Stimulated activated CD8-positive, alpha-beta memory T cell treated with anti-CD3 and anti-CD28 coated beads, Interleukin-7, amount 100 ng/mL, for 48 hours (primary cell): ENCODE measurements at places on chromosomes 3 and 15.

GRCh38 chr3:2993736-2994135, 116.4 kb downstream of the IL5RA start:
- no peak for DNase-seq

- DNase-seq, result no peak
These were observed 3.3 kb downstream of the CHRNA3 start for GRCh38 chr15:78617516-78617915.

DNA sequence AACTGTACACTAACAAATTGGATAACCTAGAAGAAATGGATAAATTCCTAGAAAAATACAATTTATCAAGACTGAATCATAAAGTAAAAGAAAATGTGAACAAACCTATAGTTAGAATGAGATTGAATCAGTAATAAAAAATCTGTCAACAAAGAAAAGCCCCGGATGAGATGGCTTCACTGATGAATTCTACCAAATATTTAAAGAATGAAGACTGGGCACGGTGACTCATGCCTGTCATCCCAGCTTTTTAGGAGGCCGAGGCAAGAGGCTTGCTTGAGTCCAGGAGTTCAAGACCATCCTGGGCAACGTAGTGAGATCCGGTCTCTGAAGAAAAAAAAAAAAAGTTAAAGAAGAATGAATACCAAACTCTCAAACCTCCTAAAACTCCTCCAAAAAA, 17.7 kb upstream of the AP4E1 start:
- no peak for DNase-seq

DNA sequence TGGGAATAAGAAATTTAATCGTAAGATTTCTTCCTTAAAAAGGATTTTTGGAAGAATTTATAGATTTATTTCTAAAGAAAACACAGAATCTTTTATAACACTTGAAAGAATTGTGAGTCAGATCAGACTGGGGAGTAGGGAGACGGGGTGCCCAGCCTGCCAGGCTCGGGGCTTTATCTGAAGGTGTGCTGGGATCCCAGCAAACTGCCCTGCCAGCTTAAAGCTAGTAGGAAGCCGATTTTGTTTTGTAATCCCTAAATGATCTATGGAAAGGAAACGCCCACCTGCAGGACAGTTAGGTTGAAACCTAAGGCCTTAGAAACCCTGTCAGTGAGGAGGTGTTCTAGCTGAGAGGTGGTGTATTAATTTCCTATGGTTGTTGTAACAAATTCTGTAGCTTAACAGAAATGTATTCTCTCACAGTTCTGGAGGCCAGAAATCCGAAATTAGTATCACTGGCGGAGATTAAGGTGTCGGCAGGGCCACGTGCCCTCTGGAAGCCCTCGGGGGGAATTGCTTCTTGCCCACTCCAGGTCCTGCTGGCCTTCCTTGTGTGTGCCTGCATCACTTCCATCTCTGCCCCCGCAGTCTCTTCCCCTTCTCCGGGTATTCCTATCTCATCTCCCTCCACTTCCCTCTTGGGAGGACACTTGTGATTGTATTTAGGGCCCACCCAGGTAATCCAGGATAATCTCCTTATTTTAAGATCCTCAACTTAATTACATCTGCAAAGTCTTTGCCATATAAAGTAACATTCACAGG, 19.3 kb upstream of the RAB6B start:
- DNase-seq, result no peak

DNA sequence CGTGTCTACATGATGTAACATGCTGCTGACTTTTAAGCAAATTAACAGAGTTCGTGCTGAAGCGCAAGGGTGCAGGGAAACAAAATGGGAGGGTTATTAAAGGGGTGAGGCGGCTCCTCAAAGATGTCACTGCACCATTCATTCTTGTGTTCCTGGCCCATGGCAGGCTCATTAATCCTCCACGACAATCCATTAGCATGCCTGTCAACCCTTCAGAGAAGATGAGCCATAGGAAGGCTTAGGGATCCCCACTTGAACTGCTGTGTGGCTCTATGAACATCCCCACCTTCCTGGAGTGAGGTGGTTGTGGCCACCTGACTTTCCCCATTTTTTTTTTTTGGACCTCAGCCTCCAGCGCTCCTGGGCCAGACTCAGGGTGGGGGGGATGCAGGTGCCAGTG, 45.8 kb downstream of the IGF1R start:
- DNase-seq, result no peak

- no peak for DNase-seq
These were observed 123.2 kb downstream of the LRRK1 start for GRCh38 chr15:101042320-101042719.

- no peak for DNase-seq
These were observed 543 bp upstream of the REC114 start for GRCh38 chr15:73442421-73442820.

- DNase-seq, result no peak
These were observed 58.9 kb downstream of the TMCC1 start for GRCh38 chr3:129834580-129834979.

DNA sequence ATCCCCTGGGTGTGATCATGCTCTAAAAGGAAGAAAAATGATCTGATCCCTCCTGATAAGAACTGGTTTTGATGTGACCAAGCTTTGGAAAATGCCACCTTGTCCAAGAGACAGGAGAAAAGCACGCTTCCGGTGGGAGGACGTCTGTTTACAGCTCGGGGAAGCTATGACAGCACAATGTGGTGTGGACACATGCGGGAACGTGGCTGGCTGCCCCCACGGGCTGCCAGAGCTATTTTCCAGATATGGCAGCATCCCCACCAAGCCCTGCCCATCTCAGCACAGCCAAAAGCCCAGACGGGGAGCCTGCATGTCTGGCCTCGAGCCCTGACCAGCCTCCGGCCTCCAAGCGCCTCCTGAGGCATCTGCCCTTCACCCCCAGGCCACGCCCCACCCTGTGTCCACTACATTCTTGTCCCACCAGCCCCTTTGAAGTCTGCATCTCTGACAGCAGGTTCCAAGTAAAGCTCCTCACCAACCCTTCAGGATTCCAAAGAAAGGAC, 63.2 kb upstream of the HRH1 start:
- DNase-seq, result no peak

- DNase-seq, result no peak
These were observed 8.8 kb upstream of the MAGI1 start for GRCh38 chr3:66047311-66048050.

GRCh38 chr3:125129512-125129997, 73.8 kb upstream of the HEG1 start:
- no peak for DNase-seq

DNA sequence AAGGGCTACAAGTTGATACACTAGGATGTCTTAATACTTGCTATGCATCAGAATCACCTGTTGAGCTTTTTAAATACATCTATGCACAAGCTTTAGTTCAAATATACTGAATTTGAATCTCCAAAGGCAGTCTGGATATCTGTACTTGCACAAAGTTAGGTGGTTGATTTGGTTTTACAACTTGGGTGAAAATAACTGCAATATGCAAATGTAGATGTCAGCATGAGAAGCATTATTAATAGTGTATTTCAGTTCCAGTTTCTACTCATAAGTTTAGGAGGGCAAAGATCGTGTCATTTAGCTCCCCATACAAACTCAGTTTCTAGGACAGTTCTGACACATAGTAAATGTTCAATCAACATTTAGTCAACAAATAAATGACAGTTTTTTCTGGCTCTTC, 25.6 kb downstream of the IQCB1 start:
- DNase-seq, result no peak

DNA sequence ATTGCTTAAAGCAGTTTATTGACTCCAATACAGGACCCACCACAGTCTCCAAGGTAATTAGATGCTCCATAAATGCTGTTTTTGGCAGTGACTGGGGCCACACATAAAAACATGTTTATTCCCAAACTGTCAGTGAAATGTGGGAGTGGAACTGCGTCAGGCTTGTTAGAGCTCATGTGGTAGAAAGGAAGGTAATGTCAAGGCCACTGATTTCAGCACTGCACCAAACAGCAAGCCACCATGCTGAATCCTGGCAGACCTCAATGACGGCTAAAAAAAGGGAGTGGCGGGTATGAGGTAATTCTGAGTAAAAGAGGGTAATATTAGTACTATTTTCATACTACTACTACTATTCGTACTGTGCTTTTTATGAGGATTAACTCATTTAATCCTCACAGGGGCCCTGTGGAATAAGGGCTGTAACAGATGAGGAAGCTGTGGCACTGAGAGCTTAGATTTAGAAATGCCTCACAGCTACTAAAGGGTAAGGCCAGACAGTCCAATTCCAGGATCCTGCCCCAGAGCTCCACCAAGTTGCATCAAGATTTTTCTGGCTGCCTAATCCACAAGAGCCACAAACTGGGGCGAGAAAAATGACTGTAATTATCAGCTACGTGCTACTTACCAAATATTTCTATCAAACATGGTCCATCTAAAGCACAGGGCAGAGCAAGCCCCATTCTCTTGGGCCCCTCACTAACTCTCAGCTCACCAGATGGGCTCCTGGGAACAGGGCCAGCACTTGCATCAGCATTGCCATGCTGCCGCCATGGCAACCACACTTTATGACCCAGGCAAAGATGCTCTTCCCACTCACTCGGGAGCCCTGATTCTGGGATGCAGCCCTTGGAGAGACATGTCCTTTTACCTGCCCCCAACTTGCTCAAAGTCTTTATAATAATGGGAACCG, 83.6 kb upstream of the SPATA12 start:
- no peak for DNase-seq

- DNase-seq, result no peak
These were observed 128.3 kb downstream of the ULK4 start for GRCh38 chr3:41833628-41834027.

DNA sequence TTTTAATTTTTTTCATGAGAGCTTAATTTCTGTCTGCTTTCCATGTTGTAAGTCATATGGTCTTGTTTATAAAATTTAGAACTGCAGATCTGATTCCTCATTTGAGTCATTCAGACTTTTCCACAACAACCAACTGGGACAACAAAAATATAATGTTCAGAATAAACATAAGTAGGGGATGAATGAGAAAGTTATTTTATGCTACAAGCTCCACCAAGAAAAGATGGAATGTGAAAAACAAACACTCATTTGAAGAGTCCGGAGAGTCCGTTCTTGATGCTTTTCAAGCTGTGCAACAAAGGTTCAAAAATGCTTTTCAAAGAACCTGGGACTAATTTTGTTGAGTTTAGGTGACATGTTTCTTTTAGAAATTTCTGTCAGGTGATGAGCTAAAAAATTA, 9.2 kb downstream of the FRMD4B start:
- DNase-seq, result no peak

- no peak for DNase-seq
These were observed 47.5 kb upstream of the RPS17 start for GRCh38 chr15:82587805-82588204.

DNA sequence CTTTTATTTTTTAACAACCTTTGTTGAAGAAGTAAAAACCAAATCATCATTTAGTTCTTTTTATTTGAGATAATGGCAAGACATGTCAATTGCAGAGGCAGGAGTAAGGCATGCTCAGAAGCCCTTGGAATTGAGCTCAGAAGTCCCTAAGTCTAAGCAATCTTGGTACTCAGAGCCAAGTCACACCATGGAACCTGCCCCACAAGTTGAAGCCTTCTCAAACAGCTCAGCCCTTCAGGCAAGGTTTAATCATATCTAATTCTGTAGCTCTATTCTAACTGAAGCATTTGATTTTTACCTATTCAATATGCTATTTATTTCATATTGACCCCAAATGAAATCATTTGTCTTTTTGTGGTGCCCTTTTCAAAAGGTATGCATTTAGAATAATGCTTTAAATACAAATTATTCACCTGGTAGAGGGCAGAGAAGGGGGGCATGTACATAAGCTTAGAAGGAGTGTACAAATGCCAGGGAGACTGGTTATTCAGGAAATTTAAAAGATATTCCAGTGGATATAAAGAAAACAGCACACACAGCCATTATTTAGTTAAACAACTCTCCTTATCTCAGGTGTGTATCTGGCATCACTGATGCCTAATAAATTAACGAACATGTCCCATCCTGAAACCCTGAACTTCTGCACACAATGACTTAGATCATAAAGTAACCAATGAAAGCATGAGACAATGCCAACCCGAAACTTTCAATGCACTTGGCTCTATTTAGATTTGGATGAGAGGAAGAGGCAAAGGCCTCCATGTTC, 26.2 kb upstream of the TOP2B start:
- DNase-seq, result no peak

- DNase-seq, result no peak
These were observed 403.6 kb upstream of the CDIN1 start for GRCh38 chr15:36175741-36176291.

- no peak for DNase-seq
These were observed 619.1 kb upstream of the BCHE start for GRCh38 chr3:166456286-166456685.

DNA sequence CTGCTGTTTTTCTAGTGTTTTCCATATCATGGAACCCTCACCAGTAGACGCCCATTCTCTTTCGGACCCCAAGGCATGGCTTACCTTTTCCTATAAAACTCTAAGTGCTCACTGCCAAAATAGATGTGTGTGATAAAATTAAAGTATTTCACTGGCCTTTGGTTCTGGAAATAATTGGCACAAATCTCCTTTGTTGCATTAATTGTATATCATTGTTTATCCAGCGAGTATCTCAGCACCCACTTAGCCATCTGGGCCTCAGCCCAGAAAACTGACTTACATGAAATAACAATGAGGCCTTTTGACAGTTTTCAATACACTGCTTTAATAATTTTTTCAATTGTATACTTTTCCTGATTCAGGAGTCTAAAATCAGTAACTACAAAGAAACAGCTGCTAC, 105.1 kb downstream of the MECOM start:
- DNase-seq, result no peak

DNA sequence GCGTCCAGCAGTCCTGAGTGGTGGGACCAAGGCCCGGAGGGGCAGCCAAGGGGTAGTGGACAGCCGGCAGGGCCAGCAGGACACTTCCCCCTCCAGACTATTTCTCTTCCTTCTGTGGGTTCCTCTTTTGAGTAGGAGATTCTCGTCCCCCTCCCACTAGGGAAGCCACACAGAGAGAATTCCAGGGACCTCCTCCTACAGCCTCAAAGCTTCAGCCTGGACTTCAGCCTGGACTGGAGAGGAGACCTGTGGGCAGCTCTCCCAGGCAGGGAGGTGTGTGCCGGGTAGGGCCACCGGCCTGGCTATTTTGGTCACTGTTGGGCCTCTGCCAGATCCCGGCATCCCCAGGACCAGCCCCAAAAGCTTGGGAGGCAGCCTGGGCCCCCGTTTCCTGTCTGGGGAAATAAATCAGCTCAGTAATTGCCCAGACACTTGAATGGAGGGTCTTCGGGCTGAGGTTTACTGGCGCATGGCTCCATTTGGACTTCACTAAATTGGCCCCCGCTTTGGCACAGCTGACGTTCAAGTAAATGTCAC, 1.3 kb downstream of the SLC6A6 start:
- DNase-seq, result no peak

DNA sequence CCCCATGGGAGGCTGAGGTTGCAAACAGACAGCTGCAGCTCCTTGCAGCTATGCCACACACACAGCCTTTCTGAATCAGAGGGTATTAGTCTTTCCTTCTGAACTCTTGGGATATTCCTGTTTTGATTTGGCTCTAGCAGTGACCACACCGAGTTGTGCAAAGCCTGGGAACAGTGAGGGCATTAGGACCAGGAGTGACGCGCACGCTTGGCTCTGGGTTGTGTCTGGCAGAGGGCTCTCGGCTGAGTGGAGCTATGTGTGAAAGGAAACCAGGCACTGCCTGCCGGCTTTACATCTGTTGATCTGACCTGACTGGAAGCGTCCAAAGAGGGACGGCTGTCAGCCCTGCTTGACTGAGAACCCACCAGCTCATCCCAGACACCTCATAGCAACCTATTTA, at the start of gene GALNT15:
Gene GALNT15, plus strand, starts transcription at position 292 of the 400 bp plus-strand sequence. CDS start 472 bp downstream, outside the sequence.
- no peak for DNase-seq
